ENCODE measurements at places on chromosomes 5 and 9. TPM values are rescaled to one million over a fixed set of nuclear protein-coding genes. Genes with fewer than 3 reads are reported as not detected.

- no peak for DNase-seq
Observed at GRCh38 chr9:88753691-88754367, 218.9 kb downstream of the NXNL2 start.

- DNase-seq: no peak
Observed at GRCh38 chr9:120043448-120043847, 536.5 kb downstream of the CDK5RAP2 start.

- no peak for DNase-seq
Observed at GRCh38 chr5:158060212-158060611, 201.3 kb upstream of the CLINT1 start.

GRCh38 chr5:72937517-72938061, 18.3 kb upstream of the FCHO2 start:
- no peak for DNase-seq

The SCGB3A1 gene
- total RNA-seq: not detected

- no peak for DNase-seq
Observed at GRCh38 chr5:127942246-127943060, 141.1 kb upstream of the SLC12A2 start.

DNA sequence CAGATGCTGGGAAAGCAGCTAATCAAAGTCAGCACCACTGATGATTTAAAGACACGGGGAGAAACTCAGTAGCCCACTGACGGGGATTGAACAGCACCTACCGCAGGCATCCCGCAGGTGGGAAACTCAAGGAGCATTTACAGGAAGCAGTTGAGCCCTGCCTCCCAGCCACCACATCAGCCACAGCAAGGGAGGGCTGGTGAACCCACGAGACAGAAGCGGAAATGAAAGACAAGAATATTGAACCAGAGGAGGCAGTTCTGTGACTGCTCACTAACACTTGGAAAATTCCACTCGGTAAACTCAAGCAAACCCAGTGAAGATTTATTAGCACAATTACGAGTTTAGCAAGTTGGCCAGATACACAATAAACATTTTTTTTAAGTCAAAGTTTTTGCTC, 10.6 kb upstream of the FAM163B start:
- DNase-seq: no peak

DNA sequence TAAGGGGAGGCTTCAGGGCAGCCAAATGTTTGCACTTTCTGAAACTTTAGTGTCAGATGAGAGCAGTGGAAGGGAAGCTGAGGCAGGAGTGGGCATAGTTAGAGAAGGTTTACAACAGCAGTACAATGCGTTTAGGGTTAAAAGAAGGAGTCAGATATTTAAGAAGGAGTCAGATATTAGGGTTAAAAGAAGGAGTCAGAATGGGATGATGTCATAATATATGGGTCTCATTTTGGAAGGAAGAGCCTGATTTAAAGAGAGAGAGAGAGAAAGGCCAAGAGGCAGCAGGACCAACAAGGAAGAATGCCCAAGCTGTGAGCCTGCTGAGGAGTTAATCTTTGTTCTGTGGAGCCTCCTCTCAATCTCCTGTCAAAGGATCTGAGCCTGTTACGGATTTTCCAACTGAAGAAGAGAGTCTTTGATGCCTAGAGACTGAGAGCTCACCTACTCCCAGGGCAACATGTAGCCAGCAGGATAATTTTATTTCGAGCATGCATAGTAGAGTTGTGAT, 9.5 kb downstream of the ISL1 start:
- DNase-seq: no peak

- no peak for DNase-seq
Observed at GRCh38 chr9:4842734-4843133, 50.0 kb downstream of the RCL1 start.

GRCh38 chr9:97388721-97389238, 23.1 kb upstream of the TDRD7 start:
- DNase-seq: no peak

- DNase-seq: no peak
Observed at GRCh38 chr9:3879315-3879714, 353.5 kb upstream of the RFX3 start.

DNA sequence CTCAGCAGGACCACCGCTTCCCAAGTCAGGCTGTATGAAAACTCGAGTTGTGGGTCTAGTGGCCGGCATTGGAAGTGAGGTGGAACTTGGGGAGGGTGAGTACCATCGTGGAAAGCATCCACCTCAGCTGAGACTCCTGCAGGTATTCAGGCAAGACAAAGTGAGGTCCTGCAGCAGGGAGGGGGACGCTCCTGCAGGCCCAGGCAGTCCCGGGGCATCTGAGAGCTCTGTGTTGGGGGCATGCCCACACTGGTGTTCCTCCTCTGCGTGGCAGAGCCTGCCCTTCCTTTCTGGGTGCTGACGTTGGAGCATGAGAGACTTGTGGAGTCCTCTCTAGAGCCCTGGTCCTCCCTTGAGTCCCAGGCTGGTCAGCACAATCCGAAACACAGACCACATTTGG, 187.7 kb downstream of the CACNA1B start:
- no peak for DNase-seq

- no peak for DNase-seq
Observed at GRCh38 chr9:116809656-116810055, 122.6 kb downstream of the TRIM32 start.

The QRFP gene
- total RNA-seq: not detected

GRCh38 chr5:178203670-178204181, 607 bp upstream of the HNRNPAB start:
- no peak for DNase-seq

DNA sequence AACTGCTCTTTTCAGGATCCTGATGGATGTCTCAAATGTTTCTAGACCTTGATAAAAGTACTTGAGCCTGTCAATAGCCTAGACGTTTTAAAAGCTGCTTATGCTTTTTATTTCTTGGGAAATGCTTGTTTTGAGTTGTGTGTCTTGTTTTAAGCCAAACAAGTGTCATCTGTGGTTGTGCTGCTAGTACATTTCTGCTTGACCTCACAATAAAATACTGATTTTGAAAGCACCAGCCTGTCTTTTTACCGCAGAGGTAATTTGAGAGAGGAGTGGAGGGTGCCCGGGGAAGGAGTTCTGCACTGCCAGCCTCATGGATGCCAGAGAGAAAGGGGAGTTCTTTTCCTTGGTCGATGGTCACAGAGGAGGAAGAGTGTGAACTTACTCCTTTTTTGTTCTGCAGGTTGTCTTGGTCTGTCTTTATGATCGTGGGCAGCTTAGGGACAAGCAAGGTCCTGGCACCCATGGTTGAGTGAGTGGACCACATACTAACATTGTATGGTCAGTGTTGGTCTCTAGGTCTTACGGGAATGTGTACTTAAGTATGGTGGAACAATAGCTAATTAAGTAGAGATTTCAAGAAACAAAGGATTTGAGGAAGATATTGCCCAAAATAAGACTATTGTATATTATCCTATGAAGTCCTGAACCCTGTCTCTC, 61.0 kb downstream of the TRIO start:
- no peak for DNase-seq

The TAF11L10 gene
- total RNA-seq: not detected

- no peak for DNase-seq
Observed at GRCh38 chr5:171785517-171785916, at the start of gene SMIM23. Gene SMIM23 (plus strand): TSS chr5:171785817. CDS start chr5:171785872, 55 bp downstream.

- DNase-seq: no peak
Observed at GRCh38 chr5:33934176-33934575, 2.0 kb upstream of the RXFP3 start.

The GLRX gene
- 30.2 TPM for total RNA-seq

- DNase-seq: peak; percentile 76
Observed at GRCh38 chr9:87497604-87498045, at the start of gene DAPK1. Gene DAPK1 (plus strand): TSS chr9:87497867. CDS start chr9:87499078, 1,211 bp downstream.

DNA sequence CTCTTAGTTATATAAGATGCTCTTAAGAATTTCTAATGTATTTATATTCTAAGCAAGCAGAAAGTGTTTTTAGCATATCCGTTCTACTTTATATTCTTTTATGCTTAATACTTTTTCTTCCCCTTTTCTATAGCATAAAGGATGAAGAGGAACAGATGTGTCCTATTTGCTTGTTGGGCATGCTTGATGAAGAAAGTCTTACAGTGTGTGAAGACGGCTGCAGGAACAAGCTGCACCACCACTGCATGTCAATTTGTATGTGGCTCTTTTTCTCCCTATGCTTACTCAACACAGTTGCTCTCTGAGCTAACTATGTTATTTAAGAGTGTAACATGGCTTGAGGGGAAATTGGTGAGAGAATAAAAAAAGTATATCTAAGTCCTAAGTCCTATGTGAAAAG, 37.6 kb upstream of the SETD9 start:
- DNase-seq: no peak

The SHOC1 gene
- total RNA-seq: not detected

DNA sequence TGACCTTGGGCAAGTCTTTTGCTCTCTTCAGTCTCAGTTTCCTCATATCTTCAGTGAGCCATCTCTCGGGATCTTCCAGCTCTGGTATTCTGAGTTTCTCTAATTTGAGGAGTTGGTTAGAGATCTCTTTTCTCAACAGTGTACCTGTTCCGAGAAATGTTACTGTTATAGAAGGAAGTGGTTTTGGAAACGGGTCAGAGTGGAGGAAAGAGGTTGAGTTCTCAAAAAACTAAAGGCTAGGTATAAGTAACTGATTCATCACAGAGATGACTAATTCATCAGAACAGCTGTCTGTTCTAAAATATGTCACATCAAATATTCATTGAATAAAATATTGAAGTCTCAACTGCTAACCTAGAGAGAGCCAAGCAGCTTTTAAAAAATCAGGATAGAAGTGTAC, 106.6 kb downstream of the PALM2AKAP2 start:
- DNase-seq: no peak

- DNase-seq: peak; percentile 93
Observed at GRCh38 chr5:102296178-102296817, at the start of gene SLCO4C1. Gene SLCO4C1 (minus strand): TSS chr5:102296284. CDS start chr5:102296262, 22 bp downstream.

The DMRT3 gene
- total RNA-seq: not detected

The NOTCH1 gene
- 7.9 TPM for total RNA-seq

GRCh38 chr9:128114326-128115186, 13.0 kb downstream of the PTGES2 start:
- DNase-seq: no peak

The PCDHB15 gene
- total RNA-seq: not detected

GRCh38 chr5:142317173-142317572, 7.6 kb downstream of the SPRY4 start:
- DNase-seq: no peak

DNA sequence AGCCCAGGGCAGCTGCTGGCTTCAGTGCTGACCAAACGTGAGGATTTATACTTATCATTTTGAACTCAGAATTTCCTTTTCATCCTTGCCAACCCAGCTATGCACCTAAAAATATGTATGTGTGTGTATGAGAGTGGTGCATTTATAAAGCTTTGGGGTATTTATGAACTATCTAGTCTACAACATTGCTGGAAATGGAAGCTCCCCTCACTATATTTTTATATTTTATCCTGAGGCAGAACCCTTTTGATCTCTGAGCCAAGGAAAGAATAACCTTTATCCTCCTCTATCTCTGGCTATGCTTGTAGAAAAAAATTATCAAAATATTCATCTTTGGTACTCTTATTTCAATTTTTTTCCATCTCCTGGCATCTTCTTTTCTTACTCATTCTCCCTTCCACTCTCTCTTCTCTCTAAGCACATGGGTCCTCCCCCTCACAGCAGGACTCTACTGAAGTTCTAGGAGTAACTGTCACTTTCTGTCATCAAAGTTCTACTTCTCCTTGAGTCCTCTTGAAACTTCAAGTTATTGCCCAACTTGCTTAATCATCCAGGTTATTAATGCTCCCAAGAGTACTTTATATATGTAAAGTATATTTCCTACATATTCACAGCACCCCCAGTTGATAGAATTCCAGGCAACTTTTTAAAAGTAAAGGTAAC, 190.9 kb downstream of the HINT1 start:
- DNase-seq: no peak

- DNase-seq: peak; percentile 35
Observed at GRCh38 chr9:130172858-130173665, 858 bp downstream of the NCS1 start.

DNA sequence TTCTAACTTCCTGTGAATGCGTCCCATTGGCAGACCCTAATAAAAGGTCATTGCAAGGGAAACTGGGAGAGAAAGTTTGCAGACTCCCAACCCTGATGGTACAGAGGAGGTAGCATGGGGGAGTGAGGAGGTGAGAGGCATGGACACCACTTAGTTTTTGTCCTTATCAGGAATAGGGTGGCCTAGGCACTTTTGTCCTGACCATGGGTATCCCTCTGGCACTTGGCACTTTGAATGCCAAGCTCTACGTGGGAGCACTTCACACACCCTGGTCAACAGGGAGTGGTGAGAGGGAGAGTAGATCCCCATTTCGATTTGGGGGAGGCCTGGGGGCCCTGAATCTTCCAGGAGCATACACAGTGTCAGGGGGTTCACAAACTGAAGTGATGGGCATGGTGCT, 75.6 kb upstream of the SH3PXD2B start:
- DNase-seq: no peak

The TLR4 gene
- 5.9 TPM for total RNA-seq

DNA sequence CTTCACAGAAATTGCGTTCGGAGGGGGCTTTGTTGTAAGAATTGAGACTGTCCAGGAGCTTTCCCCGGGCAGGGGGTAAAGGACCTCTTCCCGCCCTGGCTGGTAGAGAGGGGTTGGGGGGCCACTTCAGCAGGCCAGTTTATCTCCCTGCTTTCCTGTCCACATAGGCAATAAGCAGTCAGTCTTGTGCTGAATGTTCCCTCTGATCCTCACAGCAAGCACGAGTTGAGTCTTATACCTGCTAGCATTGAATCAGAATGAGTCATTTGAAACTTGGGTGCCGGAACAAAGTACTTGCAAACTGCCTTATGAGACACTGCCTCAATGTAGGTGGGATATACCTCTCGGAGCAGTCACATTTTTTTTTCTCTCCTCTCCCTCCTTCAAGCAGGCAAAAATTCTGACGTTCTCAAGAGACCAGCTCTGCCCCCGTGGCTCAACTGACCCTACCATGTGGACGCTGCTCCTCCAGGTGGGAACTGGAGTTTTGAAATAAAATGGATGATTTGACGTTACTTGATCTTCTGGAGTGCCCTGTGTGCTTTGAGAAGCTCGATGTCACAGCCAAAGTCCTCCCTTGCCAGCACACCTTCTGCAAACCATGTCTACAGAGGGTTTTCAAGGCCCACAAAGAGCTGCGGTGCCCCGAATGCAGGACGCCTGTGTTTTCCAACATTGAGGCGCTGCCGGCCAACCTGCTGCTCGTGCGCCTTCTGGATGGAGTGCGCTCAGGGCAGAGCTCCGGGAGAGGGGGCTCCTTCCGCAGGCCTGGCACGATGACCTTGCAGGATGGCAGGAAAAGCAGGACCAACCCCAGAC, 1.3 kb downstream of the SH3RF2 start:
- DNase-seq: peak; percentile 80

Data from Caki2 (cell line).